ENCODE measurements at places on chromosomes 16 and 17.

DNA sequence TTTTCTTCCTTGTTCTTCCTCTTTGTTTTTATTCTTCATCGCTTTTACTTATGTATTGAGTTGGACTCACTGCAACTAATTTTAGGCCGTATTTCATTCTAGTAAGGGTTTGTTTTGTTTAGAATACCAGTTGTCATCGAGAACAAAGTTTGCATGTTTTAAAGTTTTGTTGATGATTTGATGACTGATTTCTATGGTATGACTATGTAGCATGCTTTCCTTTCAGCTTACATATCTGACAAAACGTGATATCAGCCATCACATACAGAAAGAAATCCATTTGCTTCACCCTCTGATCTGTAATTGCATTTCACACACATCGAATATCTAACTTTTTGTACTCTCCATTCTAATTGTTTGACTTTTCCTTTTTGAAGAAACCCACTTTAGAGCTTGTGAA, 4.0 kb downstream of the PRKCA start:
- no peak for DNase-seq

DNA sequence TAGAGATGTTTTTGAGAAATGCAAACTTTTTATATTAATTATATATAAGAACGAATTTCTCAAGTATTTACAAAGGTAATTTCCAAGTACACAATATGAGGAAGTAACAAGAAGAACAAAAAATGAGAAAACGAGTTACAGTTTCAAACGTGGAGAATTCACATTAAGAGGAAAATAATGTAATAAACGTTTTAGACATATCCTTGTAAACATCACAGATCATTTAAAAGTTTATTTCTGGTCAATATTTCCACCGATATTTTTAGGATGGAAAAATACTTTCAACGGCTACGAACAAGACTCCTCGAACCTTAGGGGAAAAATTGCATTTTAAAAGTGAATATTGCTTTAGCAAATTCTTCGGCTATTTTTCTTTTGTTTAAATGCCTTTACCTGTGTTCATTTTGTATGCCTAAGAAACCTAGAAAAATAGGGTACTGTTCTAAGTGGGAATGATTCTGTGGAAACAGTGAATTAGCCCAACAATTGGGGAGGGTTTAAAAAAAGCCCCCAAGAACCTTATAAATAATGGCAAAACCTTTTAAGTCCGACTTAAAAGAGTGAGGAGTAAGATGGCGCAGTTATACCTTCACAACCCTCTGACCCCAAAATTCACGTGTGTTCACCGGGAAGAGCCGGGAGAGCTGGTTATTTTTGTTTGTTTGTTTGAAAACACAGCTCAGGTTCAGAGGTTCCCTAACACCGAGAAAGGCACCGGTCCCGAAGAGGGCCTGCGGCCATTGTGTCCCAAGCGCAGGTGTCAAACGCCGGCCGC, 3.3 kb downstream of the HNF1B start:
- no peak for DNase-seq

- DNase-seq, result no peak
Measured at GRCh38 chr17:67448449-67448848, 71.4 kb downstream of the PITPNC1 start.

- DNase-seq, result no peak
Measured at GRCh38 chr16:31428638-31429247, 583 bp upstream of the COX6A2 start.

- peak; percentile 82 for DNase-seq
Measured at GRCh38 chr17:8220783-8221662, 10.6 kb upstream of the AURKB start.

DNA sequence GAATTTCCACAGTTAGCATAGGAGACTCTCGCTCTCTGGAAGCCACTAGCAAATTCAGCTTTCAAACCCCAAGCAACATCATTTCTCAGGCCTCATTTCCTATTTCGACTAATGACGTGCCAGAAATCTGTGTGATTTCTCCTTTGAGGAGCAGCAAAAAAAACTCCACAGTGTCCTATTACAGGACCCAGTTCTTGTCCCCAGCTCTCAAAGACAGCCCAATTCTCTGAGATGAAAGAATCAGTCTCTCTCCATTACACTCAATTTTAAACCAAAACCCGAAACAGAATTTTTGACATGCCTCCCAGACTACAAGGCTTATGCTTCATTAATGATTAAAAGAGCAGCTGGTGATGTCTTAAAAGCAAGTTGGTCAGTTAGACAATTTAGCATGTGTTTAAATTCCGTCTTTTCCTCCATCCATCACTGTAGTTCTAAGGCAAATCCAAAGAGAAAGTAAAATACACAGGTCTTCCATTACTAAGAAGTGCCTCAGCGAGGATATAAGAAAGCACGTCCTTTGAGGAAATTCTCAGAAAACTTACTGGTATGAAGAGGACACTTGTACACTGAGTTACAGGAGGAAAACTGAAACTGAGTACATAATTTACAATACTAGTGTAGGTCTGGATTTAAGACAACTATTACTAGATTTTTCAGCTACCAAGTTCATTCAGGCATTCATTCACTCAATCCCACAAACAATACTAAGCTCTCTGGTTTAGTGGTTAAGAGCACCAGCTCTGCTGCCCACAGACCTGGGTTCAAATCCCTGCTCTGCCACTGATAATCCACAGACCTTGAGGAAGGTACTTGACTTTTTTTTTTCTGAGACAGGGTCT, 12.5 kb downstream of the TOM1L2 start:
- DNase-seq, result no peak

- no peak for DNase-seq
Measured at GRCh38 chr17:1735418-1735817, 7.3 kb upstream of the SERPINF2 start.

- no peak for DNase-seq
Measured at GRCh38 chr16:7866144-7866543, 533.5 kb downstream of the RBFOX1 start.

DNA sequence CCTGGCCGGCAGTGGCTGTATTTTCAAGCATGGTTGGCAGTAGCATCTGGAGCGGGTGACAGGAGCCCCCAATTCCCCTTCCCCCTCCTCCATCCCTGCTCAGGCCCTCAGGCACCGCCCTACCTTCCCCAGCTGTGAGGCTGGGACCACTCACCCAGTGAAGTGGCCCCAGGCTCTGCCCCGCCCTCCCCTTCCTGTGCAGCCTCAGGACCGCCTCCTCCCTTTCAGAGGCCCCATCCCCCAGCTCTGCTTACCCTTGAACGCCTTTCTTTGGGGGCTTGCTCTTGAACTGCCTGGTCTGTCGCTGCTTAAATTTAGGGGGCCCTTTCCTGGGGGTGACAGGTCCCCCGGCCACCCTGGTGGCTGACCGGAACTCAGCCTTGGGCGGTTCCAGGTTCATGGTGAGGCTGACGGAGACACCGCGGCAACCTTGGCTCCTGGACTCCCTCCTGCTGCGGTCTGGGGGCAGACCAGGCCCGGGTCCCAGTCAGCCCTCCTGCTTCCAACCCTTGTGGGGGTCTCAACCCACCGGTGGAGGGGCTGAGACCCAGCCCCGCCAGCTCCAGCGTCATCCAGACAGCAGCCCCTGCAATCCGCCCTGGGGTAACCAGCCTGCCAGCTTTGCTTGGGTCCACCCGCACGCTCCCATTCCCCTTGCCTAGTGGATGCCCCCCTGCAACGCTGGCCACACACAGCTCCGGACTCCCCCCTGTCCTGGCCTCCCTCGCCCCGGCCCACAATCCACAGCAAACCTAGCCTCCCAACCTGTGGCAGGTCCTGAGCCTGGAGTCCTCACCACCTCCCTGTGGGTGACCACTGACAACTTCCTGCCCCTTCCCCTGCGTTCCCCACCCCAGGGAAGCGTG, 3.2 kb downstream of the PDE6G start:
- DNase-seq, result peak; percentile 50

DNA sequence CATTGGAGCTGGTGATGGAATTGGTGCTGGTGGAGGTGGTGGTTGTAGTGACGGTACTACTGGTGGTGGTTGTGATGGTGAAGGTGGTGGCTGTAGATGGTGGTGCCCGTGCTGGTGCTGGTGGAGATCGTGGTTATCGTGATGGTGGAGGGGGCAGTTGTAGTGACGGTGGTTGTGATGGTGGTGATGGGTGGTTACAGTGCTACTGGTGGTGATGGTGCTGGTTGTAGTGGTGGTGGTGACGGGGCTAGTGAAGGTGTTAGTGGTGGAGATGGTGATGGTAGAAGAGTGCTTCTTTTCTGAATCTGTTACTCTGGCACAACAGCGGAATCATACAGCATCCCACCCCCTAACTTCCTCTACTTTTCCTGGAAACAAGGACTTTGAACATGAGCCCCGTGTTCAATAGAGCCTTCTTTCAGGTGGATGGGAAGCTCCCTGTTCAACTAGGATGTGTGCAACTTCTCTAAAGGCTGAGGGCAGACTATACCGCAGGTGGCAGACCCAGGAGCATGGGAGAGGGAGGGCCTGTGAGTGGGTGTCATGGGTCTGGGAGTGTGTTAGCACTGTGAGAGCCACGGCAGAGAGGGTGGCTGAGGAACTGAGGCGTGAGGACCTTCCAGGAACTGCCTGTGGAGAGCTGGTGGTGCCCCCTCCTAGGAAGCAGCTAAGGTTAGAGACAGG, 8.2 kb downstream of the TBX21 start:
- no peak for DNase-seq

- DNase-seq, result no peak
Measured at GRCh38 chr16:54052271-54052670, 234.3 kb downstream of the IRX3 start.

DNA sequence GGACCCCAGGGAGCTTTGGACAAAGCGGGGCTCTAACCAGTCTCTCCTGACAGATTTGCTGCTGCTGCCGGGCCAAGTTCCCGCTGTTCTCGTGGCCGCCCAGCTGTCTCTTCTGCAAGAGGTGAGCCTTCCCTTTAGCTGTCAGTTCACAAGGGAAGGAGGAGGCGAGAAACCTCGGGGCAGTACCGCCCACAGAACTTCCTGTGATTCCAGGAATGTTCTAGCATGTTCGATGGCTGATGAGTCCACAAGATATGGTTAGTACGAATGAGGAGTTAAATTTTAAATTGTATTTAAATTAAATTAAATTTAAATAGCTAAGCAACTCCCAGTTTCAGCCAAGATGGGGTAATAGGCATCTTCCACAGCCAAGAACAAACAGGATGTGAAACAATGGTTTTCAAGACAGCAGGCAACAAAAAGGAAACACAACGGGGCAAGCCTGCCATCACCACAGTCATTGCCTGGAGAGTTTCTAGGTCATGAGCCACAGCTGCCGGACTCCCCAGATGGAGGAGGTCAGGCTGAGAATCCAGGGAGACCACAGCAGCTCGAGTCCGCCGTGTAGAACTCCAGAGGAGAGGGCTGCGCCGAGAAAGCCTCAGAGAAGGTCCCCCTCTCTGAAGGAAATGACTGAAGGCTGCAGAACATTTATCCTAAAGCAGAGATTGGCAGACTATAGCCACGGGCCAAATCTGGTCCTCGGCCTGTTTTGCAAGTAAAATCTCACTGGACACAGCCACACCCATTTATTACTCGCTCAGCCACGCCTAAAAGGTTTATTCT, 9.5 kb upstream of the TCF25 start:
- DNase-seq, result peak; percentile 52

GRCh38 chr16:2985893-2986355, 5.7 kb upstream of the PKMYT1 start:
- DNase-seq, result no peak

DNA sequence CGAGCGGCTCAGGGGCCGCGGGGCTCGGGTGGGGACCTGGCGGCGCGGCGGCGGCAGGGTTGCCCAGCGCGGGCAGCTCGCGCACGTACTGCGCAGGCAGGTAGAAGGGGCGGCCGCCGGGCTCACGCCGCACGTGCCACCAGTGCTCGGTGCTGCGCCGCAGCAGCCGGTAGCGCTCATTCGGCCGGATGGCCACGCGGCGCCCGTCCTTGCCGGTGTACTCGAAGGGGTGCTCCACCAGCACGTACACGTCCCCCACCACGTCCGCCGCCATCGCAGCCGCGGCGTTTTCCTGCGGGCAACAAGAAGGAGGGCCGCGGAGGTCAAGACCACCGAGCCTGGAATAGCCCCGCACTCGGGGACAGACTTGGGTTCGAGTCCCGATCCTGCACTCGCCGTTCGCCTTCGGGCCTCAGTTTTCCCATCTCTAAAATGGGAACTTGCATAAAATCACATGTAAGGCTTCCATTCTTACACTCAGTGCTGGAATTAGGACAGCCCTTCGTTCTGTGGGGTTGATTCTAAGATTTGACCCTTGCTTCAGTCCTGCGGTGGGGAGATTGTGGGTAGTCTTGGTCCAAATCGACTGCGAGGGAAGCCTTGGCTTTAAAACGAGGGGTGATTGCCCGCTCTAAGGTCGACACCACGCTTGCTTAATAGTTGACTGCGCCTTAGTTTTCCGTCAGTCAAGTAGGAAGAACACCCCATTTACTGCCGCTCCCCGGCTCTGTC, 2.5 kb downstream of the ARHGAP27 start:
- DNase-seq, result no peak

DNA sequence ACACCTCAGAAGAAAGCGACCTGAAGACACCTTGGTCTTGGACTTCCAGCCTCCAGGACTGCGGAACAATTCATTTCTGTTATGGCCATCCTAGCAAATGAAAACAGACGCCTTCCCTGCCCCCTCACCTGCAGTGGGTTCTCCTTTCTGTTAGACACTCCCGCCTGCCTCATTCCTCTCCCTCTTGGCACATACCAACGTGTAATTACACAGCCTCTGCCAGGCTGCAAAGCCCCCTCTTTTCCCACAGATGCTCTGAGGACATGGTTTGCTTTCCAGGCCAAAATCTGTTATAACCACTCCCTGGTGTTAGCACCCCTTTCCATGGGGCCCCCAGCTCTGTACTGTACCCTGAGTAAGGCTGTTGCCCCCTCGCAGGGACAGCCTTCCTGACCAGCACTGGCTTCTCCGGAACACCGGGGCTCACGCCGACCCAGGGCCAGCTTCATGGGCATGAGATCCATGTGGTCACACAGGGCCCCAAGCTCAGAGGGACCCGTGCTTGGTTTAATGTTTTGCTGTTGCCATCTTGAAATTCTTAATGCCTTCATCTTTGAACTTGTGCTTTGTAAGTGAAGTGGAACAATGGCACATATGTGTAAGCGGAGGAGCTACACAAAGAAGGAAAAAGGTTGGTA, 64.1 kb downstream of the SDK2 start:
- DNase-seq, result no peak

DNA sequence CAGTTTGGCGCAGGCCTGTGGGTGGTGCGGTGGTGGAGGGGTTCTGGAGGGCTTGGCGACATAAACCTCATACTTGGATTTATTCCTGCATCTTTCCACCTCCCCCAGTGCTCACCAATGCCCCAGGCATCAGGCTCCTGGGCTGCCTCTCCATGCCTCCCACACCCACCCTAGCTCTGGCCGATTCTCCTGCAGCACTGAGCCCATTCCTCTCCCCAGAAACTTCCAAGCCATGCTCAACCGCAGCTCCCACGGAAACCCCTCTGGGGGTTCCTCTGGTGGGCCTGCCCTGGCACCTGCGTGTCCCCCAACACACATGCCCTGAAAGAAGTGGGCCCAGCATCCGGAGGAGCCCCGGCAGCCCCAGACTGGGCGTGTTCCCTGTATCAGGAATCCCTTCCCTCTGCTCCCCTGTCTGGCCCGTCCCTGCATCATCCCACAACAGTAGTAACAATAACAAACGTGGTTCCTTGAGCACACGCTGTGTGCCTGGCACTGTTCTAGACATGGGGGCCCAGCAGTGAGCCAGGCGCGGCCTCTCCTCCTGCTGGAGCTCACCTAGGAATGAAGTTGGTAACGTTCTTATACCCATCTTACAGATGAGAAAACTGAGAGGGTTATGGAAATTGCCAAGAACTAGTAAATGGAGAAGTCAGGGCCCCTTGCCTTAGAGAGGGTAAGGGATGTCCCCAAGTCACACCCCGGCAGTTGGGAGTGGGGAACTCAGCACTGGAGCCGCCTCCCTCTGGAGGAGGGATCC, 2.3 kb downstream of the PRSS21 start:
- no peak for DNase-seq
